Erythroblast (primary cell): ENCODE measurements at places on chromosomes 12 and 14.

DNA sequence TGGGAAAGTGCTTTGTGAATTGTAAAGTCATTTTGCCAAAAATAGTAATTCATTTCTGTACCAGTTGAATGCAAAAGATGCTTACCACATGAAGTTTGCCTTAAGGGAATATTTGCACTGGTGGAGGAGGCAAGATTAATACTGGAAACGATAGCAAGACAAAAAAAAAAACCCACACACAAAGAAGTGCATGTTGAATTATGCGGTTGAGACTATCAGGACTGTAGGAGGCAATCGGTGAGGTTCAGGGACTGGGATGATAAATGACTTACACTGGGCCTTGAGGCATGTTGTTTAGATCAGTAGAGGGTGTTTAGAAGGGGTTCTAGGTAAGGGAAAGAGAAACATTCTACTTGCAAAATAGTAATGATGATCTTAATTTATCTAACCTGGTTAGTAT lies 142.2 kb upstream of the HMGA2 start:
- no peak for DNase-seq

DNA sequence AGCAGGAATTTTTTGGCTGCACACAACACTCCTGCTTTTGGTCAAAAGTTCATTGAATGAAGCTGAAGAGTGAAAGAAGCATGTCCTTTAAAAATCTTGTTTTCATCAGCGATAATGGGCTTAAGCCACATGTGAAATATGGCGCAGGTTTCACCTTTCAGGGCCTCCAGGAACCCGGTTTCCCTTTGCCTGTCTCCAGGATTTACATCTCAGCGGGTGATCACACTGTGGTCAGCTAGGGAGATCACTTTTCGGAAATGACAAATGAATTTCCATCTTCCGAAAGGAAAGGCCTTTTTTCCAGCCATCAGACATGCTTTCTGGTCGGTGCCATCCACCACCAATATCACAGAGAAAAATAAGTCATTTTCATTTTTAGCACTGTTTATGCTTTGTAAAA lies 727.1 kb upstream of the TBX3 start:
- no peak for DNase-seq

DNA sequence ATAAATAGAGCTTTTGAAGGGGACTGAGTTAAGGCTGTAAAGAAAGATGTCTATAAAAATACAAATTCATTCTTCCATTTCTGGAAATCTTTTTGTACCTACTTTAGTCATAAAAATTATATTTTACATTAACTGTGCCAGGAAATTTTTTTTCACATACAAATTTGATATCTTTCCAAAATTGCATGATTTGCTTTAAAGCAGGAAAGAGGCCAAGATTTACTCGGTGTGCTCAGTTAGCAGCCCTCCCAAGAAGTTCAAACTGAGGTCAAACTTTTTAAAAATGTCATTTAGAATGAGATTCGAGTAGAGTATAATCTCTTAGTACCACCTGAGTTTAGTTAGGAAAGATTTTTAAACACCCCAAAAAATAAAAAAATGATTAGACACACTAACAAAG lies 173.2 kb upstream of the GRIP1 start:
- no peak for DNase-seq

GRCh38 chr12:121916719-121917118 lies 1.7 kb upstream of the CFAP251 start:
- peak; percentile 12 for DNase-seq

GRCh38 chr12:49794811-49795653 lies 33.2 kb downstream of the NCKAP5L start:
- no peak for DNase-seq

DNA sequence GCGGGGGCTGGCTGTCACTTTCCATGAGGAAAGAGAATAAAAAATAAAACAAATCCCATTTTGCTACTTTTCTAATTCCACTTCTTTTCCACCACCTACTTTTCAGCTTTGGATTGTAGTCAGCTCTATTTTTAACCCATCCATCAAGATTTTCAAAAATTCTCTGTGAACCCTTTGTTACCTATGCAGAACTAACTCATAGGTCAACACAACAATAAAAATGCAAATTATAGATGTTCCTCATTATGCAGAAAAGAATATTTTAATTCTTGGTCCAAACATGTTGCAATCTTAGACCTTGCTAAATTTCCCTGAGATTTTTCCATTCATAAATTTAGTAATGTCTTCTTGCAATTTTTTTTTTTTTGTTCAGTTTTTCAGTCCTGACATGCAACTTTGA lies 454.5 kb downstream of the ADAMTS20 start:
- DNase-seq = no peak

GRCh38 chr12:68037616-68038255 lies 48.5 kb downstream of the IFNG-AS1 start:
- DNase-seq = no peak
